PC-3 (cell line): ENCODE measurements at places on chromosomes 1 and 21. TPM values are rescaled to one million over a fixed set of nuclear protein-coding genes. Genes with fewer than 3 reads are reported as not detected.

DNA sequence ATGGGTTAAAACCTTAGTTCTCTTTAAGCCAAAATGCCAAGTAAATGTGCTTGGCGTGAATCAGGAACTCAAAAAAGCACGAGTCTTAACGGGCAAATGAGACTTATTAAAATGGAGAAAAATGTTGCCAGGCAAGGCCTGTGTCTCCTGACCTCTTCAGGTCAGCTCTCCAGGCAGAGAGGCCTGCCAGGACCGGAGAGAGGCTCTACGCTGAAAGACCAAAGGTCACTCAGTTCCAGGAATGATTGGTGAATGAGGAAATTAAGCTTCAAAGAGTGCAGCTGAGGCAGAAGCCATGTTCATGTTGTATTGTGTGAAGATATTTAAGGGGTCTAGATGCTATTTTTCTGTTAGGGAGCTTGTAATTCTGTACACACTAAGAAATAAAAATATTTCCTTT lies 66.6 kb downstream of the SPAG17 start:
- H3K4me1 ChIP-seq, result peaks cover 66% of the 10 kb centered on the region
- DNase-seq, result no peak
- no peaks in the 10 kb centered on the region for H3K27me3 ChIP-seq
- H3K27ac ChIP-seq, result no peak overlapping the region
- H3K36me3 ChIP-seq, result no peaks in the 10 kb centered on the region

The PDE9A gene
- 0.33 and 1.3 TPM in 2 replicates for total RNA-seq

DNA sequence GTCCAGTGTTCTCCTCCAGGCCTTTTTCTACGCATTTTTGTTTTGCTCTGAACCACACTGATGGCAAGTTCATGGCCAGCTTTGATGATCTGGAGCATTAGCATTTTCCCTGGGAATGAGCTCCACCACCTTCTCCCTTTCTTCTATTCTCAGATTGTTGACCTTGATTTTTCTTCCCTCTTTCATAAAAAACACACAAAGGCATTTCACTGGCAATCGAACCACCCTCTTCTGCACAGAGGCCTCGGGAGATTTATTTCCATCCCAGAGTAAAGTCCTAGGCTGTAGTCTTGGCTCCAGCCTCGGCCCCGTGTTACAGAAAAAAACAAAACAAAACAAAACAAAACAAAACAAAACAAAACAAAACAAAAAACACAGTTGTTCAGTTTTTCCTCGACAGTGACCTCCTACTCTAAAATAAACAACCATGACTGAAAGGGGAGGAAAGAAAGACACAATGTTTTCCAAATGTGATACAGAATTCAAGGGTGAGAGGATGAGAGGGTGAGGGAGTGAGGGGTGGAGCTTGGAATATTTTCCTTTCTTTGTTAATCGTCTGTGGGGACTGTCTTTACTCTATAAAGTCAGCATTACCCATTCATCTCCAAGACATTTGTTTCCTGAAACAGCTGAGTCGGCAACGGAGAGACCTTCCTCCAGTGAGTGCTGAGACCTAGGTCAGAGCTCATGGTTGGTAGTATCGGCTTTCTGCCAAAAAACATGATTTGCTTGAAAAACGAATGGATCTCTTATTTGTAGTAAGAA lies 29.8 kb upstream of the RNF186 start:
- H3K36me3 ChIP-seq, result no peaks in the 10 kb centered on the region
- H3K27me3 ChIP-seq, result no peaks in the 10 kb centered on the region
- peaks cover 11% of the 10 kb centered on the region; the same call in 1 of the 2 replicates for H3K4me1 ChIP-seq
- no peak overlapping the region for H3K4me3 ChIP-seq

DNA sequence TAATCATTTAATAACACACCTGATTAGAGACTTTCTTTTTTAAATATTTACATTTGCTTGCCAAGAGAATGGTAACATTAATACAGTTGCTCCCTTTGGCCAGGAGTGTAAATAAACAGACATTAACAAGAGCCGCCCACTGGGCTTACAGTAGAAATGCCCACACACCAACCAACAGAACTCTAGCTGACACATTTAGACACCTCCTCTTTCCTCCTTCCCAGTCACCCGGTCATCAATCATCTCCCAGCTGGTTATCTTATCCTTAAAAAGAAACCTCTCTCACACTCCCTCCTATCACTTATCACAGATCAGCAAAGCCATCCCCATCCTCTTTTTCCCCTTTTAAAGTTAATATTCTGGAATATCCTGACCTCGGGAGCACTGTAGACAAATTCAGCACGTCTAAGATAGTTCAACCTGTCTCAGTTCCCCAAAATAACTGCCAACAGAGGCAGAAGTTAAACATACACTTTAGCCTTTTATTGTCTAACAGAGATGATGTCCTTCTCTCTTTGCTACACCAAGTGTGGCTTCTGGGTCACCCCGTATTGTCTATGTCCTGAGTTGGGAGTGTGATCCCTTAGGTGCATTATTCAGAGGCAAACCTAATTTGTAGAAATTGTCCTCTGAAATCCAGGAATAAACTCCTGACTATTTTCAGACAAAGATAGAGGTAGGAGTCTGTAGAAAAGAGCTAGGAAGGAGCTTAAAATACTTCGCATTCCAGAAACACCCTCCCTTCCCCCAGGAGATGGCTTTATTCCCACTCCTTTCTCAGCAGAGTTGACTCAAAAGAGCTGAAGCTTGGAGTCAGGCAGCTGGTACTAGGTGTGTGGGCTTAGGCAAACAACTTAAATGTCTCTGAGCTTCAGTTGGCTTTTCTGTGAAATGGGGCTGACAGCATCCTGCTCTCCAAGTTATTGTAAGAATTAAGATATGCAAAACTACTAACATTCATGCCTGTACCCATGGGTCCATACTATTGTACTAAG lies 8.8 kb downstream of the MYCL start:
- peak overlapping the region; percentile 4; the same call in 1 of the 2 replicates for H3K4me3 ChIP-seq
- peak; percentile 84 for DNase-seq
- H3K27me3 ChIP-seq, result no peaks in the 10 kb centered on the region
- no peak overlapping the region; the same call in 1 of the 2 replicates for H3K27ac ChIP-seq

DNA sequence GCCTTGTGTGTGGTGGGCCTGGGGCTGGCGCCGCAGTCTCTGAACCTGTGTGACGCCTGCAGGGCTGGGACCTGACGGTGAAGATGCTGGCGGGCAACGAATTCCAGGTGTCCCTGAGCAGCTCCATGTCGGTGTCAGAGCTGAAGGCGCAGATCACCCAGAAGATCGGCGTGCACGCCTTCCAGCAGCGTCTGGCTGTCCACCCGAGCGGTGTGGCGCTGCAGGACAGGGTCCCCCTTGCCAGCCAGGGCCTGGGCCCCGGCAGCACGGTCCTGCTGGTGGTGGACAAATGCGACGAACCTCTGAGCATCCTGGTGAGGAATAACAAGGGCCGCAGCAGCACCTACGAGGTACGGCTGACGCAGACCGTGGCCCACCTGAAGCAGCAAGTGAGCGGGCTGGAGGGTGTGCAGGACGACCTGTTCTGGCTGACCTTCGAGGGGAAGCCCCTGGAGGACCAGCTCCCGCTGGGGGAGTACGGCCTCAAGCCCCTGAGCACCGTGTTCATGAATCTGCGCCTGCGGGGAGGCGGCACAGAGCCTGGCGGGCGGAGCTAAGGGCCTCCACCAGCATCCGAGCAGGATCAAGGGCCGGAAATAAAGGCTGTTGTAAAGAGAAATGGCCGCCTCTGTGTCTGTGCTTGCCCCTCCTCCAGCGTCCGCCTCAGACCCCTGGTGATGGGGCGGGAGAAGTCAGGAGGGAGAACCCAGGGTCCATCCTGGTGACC lies 788 bp downstream of the ISG15 start:
- peak overlapping the region; percentile 76 for H3K4me3 ChIP-seq
- peaks cover 23% of the 10 kb centered on the region for H3K4me1 ChIP-seq
- H3K27me3 ChIP-seq, result no peaks in the 10 kb centered on the region

The USH2A gene
- not detected in 2 replicates for total RNA-seq

- peaks cover 15% of the 10 kb centered on the region; the same call in 1 of the 2 replicates for H3K27me3 ChIP-seq
- H3K27ac ChIP-seq, result no peak overlapping the region
- no peaks in the 10 kb centered on the region for H3K36me3 ChIP-seq
- H3K4me3 ChIP-seq, result no peak overlapping the region
- no peaks in the 10 kb centered on the region for H3K4me1 ChIP-seq
These were observed 135.5 kb downstream of the ESRRG start for GRCh38 chr1:216587715-216588114.

DNA sequence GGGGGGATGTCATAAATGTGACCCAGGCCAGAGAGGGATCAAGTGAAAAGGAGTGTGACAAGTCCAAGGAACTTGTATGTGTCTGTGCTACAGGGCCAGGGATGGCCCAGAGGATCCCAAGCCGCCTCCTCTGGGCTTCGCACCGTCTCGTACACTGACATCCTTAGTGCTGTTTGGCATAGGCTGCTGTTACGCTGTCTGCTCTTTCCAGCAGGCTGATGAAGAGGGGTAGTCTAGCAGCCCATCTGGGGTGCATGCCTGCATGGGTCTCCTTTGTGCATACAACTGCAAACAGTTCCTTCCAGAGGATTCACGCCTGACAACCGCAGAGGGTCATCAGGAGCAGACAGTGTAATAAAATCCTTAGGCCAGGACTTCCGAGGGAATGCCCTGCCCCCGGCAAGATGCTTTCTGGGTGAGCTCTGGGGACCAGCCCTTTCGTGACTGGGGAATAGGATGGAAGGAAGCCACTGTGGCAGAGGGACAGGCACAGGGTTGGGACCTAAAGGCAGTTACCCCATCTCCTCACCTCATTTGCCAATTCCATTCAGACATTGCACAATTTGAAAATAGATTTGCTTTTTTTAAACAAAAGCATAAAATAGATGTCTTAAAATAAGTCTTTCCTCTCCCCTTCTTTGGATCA lies 6.3 kb upstream of the GOLT1A start:
- no peak overlapping the region for H3K27ac ChIP-seq
- DNase-seq, result no peak
- peaks cover 13% of the 10 kb centered on the region; the same call in 1 of the 2 replicates for H3K36me3 ChIP-seq
- no peaks in the 10 kb centered on the region for H3K27me3 ChIP-seq

- no peaks in the 10 kb centered on the region for H3K27me3 ChIP-seq
- H3K4me1 ChIP-seq, result peaks cover 3% of the 10 kb centered on the region
- no peak overlapping the region for H3K27ac ChIP-seq
- peaks cover 10% of the 10 kb centered on the region for H3K36me3 ChIP-seq
These were observed 51.9 kb downstream of the PHC2 start for GRCh38 chr1:33378976-33379375.

The LCE2A gene
- total RNA-seq, result not detected in 2 replicates

DNA sequence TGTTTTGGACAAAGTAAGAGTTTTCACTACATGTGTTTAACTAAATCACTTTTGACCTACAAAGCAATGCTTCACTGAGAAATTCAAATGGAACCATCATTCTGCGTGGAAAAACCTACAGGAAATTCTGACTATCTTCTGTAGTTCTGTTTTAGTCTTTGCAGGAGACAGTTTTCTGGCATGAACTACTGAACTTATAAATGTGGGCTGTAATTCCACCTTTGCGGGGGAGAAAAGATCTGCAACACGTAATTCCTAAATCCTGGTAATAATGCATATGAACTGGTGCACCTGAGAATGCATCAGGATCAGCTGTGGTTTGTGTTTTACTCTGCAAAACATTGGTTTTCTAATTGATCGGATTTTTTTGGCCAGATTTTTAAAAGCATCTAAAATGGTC lies 106.0 kb downstream of the VPS13D start:
- no peaks in the 10 kb centered on the region for H3K27me3 ChIP-seq
- H3K4me3 ChIP-seq, result no peak overlapping the region

DNA sequence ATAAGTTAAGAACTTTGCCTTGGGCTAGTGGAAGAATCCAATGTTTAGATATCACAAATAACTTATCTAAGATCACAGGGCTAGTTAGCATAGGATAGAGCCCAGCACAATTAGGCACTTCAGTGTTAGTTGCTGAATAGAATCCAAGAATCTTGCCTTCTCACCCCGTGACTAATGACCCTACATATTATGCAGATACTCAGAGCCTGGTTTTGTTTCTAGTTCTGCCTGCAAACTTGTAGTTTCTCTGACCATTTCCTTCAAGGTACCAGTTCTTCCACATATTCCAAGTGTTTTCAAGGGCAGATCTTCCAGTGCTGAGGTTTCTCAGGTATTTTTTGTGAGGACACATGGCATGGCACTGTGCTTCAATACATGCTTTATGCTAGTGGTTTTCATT lies 239.3 kb downstream of the KCNK2 start:
- DNase-seq, result no peak
- no peaks in the 10 kb centered on the region for H3K27me3 ChIP-seq
- H3K4me3 ChIP-seq, result no peak overlapping the region
- no peak overlapping the region for H3K27ac ChIP-seq
- H3K4me1 ChIP-seq, result no peaks in the 10 kb centered on the region
- H3K36me3 ChIP-seq, result no peaks in the 10 kb centered on the region

- H3K36me3 ChIP-seq, result no peaks in the 10 kb centered on the region
- peaks cover 10% of the 10 kb centered on the region for H3K4me1 ChIP-seq
- no peak overlapping the region for H3K27ac ChIP-seq
- no peaks in the 10 kb centered on the region for H3K27me3 ChIP-seq
These were observed 16.3 kb upstream of the GADD45A start for GRCh38 chr1:67668660-67669059.

The ESRRG gene
- 1.1 and 1.7 TPM in 2 replicates for total RNA-seq

DNA sequence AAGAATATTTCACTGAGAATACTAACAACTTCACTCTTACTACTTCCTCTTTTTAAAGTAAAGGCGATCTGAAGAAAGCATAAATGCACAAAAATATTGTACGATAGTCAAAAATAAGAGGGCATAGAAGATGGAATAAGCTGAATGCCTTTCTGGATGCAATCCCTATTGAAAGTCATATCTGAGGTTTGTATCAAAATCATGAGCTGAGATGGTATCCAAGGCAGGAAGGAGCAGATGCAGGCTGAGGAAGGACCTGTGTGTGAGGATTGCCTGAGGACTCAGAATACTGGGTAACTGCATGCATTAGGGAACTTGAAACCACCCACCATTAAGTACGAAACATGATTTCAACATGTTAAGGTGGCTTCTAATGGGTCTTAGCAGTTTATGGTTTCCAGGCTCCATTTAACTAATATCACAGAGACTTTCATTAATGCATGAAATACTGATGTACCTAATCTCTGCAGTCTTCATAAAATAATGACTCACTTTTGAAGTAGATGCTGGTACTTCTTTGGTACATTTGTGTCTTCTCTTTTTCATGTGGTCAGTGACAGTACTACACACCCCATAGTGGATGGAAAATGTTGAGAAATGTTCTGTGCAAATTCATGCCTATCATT lies 29.6 kb upstream of the RGS1 start:
- H3K27me3 ChIP-seq, result no peaks in the 10 kb centered on the region
- no peak overlapping the region for H3K27ac ChIP-seq
- no peak overlapping the region for H3K4me3 ChIP-seq
- H3K36me3 ChIP-seq, result no peaks in the 10 kb centered on the region

The LCE1C gene
- total RNA-seq, result not detected in 2 replicates
